ENCODE measurements at places on chromosomes 4 and X.

DNA sequence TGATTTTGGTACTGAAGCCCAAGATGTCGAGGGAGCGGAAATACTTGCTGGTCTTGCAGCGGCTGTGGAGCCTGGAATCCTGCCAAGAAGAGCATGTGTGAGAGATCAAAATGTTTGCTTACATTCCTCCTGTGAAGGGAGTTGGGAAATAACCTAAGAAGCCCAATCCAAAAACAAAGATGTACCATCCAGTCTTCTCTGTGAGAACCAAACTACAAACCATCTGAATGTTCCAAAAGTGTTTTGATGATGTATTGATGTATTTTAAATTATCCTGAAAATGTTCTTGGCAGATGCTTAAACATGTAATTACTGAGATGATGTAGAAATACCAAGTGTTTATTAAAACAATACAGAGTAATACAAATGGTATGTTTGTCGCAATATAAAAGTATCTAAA, 10.1 kb upstream of the ADH1A start:
- peak; percentile 92 for DNase-seq

DNA sequence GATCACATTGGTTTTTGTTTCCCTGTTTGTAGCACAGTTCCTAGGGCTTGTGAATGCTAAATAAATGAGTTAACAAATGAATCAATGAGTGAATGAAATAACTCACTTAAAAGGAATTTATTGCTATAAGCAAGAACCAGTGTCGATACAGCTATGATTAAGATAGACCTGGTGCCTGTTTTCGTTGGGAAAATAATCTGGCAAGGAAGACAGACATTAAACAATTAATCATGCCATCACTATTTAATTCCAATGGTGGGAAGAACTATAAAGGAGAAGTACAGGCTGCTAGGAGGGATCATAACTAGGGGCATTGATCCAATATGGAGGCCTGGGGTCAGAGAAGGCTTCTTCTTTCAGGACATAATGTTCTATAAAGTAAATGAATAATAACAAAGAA, 4.5 kb upstream of the CBR4 start:
- no peak for DNase-seq

- DNase-seq = no peak
These were observed 6.2 kb downstream of the BRWD3 start for GRCh38 chrX:80803495-80803894.

DNA sequence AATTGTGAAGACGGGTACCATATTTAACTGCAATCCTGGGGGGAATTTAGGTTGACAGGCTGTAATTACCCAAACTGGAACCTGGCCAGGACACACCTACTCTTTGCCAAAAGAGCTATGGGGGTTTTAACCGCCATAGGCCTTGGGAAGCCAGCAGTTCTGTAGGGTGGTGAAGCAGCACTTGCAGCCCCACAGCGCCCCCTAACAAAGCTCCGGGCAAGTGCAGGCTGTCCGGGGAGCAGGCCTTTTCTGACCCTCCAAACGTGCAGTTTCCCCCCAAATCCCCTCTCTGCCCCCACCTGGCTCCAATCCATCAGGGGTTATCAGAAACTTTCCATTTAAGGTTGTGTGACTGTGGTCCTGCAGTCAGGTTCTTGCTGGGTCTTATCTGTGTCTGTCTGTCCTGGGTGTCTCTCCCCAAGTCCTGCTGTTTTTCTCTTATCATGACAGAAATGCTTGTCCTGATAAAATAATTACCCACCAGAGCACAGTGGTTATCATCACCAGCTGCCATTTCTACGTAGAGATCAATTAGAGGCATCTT, 350.9 kb downstream of the MID1IP1 start:
- DNase-seq = no peak

DNA sequence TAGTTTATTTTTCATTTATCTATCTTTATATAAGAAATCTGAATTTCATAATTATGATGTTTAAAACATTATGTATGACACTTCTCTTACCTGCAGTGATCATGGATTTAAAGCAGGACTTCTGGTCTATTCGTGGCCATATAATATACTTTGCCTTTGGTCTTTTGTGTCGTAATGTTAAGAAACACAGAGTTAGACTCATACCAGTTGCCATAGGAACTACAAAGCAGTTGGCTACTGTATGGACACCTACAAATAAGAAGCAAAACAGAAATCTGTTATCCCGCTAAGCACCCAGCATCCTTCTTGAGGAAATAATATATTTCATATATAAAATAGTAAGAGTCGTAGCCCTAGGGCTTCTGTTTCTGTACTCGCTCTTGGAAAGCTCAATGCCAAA, 4.3 kb downstream of the SEPSECS start:
- no peak for DNase-seq

DNA sequence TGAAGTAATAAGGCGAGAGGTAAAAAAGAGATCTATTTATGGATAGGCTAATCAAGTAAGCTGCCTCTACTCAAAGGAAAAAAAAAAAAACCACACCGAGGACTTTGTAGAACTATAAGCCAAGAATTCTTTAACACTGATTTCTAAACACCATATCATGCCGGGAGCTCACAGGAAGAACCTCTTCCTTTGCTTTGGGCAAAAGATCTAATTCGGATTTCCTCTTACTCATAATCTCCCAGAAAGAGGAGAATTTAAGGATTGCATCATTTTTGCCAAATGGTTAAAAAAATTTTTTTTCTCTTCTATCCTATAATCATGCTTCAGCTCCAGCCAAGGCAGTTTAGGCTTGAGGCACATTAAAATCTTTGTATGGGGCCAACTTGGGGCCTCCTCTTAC, 95.5 kb downstream of the ZNF827 start:
- DNase-seq = no peak

DNA sequence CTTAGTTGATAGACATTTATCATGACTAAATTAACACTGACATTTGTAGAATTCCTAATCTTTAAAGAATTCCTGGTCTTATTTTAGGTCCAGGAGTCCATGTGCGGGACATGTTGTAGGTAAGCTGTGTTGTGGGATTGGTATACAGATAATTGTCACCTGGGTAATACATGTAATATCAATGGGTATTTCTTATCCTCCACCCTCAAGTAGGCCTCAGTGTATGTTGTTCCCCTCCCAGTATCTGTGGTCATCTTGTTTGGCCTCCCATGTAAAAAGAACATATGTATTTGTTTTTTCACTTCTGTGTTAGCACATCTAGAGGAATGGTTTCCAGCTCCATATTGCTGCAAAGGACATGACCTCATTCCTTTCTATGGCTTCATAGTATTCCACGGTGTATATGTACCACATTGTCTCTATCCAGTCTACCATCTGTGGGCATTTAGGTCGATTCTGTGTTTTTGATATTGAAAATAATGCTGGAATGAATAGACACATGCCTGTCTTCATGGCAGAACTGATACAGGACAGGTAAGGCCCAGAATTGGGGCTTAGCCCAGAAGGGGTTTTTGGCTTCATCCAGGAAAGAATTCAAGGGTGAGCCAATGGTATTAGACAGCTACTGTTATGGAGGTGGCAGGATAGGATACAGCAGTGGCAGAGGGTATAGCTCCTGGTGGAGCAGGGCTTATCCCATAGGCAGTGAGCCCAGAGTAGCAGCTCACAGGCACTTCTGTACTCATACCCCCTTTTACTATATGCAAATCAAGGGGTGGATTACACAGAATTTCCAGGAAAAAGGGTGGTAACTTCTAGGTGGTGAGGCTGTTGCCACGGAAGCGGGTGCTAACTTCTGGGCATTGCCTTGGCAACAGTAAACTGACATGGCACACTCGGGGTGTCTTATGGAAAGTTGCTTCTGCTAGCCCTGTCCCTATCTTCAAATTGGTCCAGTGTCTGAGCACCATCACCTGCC, 66.1 kb upstream of the WDR1 start:
- no peak for DNase-seq

DNA sequence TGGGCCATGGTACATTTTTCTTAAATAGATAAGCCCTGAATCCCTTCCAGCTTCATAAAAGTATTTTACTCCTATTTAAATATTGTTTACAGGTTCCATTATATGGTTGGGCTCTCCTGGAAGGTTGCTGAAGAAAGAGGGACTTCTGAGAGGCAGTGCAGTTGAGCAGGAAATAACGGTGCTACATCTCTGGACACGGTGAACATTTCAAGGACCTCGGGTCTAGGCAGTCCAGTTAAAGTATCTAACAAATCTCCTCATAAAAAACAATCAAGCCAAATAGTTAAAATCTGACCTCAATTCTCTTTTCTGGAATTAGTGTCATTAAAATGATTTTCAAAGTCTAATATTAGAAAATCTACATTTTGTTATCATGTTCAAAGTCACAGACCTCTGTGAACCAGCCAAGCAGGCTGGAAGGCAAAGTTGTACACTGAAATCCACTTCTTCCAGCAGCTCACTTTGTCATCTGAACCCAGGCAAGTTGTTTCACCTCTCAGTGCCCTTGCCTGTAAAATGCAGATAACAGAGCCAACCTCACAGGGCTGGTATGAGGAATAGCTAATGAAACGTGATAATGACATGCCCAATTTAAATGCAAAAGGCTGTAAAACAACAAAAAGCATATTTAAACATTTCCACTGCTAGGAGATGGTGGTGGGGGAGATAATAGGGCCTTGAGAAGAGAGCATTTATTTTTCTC, 267.0 kb upstream of the KLF3 start:
- DNase-seq = peak; percentile 18

DNA sequence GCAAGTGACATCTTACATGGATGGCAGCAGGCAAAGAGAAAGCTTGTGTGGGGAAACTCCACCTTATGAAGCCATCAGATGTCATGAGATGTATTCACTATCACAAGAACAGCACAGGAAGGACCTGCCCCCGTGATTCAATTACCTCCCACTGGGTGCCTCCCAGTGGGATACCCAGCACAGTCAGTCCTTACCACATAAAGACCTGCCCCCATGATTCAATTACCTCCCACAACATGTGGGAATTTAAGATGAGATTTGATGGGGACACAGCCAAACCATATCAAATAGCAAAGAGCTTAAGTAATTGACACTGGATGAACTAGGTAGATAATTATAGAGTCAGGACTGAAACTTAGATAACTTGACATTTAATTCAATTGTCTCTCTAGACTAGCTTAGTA, 85.6 kb downstream of the SLIT2 start:
- no peak for DNase-seq

GRCh38 chr4:5446595-5447226, 261.6 kb downstream of the EVC2 start:
- no peak for DNase-seq

- DNase-seq = no peak
These were observed at the start of gene ARHGAP4 for GRCh38 chrX:153925739-153926551. Gene ARHGAP4 (minus strand): TSS chrX:153926264. CDS start chrX:153926202, 62 bp downstream.

GRCh38 chrX:80812176-80812575, 2.5 kb upstream of the BRWD3 start:
- no peak for DNase-seq

- DNase-seq = no peak
These were observed 184.0 kb upstream of the ZFP42 start for GRCh38 chr4:187811591-187811990.

- DNase-seq = no peak
These were observed 20.6 kb downstream of the SH3D19 start for GRCh38 chr4:151304755-151305154.

DNA sequence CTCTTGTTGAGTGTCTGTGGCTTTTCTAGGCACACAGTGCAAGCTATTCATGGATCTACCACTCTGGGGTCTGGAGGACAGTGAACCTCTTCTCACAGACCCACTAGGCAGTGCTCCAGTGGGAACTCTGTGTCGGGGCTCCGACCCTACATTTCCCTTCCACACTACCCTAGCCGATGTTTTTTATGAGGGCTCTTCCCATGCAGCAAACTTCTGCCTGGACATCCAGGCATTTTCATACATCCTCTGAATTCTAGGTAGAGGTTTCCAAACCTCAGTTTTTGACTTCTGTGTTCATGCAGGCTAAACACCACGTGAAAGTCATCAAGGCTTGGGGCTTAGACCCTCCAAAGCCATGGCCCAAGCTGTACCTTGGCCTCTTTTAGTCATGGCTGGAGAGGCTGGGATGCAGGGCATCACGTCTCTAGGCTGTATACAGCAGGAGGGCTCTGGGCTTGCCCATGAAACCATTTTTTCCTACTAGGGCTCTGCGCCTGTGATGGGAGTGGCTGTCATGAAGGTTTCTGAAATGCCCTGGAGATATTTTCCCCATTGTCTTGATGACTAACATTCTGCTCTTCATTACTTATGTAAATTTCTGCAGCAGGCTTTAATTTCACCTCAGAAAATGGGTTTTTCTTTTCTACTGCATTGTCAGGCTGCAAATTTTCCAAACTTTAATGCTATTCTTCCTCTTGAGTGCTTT, 249.8 kb upstream of the CPEB2 start:
- DNase-seq = no peak

DNA sequence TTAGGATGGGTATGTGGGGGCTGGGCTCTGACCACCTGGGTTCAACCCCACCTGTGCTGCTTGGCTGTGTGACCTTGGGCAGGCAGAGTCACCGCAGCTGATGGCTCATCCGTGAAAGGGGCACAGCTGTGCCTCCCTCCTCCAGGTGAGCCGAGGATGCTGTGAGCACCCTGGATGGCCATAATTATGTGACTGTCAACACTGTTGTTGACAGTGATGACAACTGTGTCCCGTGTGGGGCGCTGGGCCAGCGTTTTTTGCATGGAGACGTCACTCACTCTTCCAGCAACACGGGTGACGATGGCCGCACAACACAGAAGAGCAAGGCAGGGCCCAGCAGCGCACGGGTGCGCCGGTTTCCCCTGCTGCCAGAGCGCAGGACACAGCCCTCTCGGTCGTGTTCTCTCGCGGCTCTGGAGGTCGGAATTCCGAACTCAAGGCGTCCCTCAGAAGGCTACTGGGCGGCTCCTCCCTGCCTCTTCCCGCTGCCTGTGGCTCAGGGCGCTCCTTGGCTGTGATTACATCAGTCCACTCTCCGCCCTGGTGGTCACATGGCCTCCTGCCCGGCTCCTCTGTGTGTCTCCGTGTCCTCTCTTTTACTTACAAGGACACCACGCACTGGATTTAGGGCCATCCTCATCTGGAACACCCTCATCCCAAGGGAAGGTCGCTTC, 1.3 kb downstream of the SH3TC1 start:
- DNase-seq = no peak

DNA sequence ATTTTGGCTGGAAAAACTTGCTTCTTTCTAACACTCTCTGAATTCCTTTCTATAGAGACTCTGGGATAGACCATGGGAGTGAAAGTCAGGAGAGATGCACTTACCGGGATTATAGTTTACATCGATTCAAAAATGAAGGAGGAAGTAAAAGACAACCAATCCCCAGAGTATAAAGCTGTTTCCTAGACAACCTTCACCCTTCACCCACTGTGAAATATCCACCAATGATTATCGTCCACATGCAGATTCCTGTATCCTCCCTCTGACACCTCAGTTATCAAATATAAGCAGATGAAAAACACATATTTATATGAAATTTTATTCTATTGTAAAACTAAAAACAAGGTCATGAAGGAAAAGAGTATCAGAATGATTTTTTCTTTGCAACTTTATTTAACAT, 258.8 kb upstream of the GK2 start:
- DNase-seq = no peak

DNA sequence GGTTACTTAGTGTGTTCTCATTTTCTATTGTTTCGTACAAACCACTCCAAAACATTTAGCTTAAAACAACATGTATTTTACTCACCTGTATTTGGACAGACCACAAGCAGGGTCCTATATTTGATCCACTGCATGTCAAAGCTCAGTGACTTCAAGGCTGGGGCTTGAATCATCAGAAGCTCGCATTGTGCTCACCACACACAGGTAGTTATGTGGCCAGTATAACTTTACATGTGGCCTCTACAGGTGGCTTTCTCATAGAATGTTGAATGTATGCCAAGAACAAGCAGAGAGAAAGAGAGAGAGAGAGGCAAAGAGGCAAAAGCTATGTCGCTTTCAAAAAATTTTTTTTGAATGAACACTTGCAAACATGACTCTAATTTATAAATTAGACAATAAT, 107.6 kb downstream of the QRFPR start:
- no peak for DNase-seq

GRCh38 chr4:1970926-1971325, 37.8 kb downstream of the NELFA start:
- no peak for DNase-seq
